ENCODE measurements at places on chromosomes 5 and 9.

DNA sequence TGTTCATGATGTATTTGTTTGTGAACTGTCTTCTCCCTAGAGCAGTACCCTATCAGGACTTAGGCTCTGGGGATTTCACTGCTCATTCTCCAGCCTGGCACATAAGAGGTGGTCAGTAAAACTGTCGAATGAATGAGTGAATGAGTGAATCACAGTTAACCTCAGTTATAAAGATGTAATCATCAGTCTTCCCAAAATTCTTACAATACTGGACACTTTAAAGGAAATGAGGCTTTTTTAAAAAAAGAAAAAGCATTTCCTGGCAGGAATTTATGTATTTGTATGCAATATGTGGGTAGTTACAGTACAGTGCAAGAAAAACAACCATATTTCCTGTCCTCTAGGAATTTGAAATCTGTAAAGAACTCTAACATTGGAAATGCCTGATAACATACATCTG lies 59.6 kb downstream of the RAI14 start:
- no peak for DNase-seq

DNA sequence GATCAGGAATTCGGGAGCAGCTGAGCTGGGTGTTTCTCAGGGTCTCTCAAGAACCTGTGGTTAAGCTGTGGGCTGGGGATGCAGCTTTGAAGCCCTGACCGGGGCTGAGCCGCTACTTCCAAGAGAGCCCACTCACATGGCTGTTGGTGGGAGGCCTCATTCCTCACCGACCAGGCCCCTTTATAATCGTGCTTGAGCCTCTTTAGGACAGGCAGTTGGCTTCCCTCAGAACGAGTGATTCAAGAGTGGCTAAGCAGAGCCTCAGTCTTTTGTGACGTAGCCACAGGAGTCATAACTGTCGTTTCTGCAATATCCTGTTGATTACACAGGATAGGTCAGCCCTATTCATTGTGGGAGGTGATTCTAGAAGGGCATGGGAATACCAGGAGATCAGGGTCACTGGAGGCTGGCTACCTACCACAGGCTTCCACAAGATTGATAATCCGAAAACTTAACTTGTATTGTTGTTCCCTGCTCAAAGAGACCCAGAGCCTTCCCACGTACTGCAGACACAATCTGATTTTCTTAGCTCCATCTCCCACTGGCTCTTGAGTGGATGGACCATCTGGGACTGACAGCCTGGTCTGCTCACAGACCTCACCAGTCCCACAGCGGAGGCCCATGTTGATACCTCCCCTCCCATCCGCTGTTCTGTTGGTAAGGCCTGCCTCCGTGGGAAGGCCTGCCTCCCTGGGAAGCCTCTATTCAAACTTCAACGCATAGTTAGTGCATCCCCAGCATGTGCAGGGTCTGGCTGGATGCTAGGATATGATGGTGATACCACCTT lies 3.0 kb upstream of the ERGIC1 start:
- DNase-seq: no peak

DNA sequence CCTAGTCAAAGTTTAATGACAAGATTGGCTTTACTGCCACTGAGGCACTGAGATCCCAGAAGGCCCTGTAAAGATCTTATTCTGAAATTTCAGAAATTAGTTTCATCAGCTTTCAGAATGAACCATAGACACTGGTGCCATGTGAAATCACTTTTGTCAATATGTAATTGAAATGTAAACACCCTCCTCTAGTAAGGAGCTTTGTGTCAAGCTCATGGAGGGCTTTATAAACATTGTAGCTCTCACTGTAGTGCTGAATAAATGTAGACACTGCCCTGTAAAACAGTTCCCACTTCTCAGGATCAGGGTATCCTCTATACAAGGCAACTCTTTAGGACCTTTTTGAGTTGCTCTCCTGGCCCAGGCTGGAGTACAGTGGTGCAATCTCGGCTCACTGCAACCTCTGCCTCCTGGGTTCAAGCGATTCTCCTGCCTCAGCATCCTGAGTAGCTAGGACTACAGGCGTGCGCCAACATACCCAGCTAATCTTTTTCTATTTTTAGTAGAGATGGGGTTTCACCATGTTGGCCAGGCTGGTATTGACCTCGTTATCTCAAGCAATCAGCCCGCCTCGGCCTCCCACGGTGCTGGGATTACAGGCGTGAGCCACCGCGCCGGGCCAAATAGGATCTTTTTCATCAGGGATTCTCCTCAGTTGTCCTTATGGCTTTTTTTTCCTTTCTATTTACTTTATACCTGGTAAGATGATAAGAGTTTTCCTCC lies 1823.9 kb upstream of the CDH9 start:
- DNase-seq: no peak

DNA sequence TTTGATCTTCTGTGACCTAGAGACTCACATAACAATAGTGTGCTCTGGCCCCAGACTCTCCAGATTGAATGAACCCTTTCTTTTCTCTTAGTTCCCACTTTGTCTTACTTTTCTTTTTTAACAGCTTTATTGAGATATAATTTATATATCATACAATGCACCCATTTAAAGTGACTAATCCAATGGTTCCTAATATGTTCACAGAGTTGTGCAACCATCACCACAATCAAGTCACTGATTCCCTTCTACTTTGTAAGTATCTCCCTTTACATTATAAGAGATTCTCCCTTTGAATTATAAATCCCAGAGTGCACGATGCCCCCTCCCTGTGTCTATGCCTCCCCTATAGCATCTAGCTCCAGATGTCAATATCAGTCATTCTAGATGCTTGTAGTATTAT lies 172.4 kb downstream of the HINT1 start:
- DNase-seq: no peak

- no peak for DNase-seq
Observed at GRCh38 chr5:160555971-160556631, 134.4 kb downstream of the PTTG1 start.

DNA sequence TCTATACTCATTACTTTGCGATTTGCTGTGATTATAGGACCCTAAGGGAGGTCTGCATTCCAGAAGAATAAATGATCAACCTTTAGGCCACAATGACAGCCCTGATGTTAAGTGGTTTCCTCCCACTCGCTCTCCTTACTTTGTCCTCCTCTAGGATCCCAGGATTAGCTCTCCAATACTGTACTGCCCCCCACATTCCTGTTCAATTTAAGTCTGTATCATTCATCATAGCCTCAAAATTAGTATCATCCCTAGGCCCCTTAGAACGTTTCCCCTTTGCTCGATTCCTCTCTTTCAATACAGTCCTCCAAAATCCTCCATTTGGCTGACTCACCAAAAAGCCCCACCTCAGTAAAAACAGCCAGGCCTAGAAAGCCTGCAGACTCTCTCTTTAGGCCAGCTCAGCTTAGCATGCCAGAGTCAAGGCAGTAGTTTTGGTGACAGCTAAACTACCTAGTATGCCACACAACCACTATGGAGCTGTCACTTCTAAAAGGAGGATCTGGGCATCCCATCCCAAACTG lies 24.4 kb downstream of the RNF145 start:
- DNase-seq: no peak

GRCh38 chr9:748861-749497 lies 92.5 kb upstream of the DMRT1 start:
- no peak for DNase-seq

- no peak for DNase-seq
Observed at GRCh38 chr5:84274585-84275468, 109.9 kb downstream of the EDIL3 start.

GRCh38 chr9:89219637-89220036 lies 41.0 kb upstream of the SHC3 start:
- DNase-seq: no peak

DNA sequence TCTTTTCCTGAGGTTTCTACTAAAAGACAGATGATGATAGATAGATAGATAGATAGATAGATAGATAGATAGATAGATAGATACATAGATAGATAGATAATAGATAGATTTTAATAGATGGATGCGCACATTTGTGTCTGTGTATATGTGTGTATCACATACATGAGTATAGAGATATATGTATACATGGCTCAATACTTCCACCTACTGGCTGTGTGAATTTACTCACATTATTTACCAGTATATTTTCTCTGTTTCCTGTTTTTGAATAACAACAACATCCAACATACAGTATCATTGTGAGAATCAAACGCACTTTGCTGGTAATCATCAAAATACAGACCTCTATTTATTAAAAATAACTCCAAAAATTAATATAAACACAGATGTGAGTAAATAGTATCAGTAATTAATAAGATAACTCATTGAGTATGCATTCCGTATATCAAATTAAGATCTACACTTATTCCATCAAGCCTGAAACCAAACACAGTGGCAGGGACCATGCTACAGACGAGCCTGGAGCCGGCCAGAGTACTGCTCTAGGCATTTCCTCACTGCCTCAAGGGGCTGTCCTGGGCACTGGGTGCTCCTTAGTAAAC lies 338.0 kb downstream of the SEMA5A start:
- DNase-seq: no peak

DNA sequence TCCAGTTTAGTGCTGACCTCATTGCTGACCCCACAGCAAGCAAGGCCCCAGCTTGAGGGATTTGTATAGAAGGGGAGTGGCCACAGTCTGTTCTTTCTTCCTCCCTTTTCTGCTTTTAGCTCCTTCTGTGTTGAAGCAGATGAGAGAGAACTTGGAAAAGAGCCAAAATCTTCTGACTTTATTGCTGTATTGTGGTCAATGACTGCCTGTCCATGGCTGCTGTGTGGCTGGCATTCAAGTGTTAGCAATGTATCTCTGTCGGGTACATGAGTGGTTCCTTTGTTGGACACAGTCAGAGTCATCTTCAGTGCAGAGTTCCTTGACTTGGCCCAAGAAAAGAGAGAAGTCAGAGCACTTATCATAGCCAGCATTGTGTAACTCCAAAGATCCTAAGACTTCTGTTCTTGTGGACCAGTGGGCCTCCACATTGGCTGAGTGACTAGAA lies 154.1 kb downstream of the LRRC70 start:
- DNase-seq: no peak

GRCh38 chr5:84362061-84362720 lies 22.5 kb downstream of the EDIL3 start:
- no peak for DNase-seq

DNA sequence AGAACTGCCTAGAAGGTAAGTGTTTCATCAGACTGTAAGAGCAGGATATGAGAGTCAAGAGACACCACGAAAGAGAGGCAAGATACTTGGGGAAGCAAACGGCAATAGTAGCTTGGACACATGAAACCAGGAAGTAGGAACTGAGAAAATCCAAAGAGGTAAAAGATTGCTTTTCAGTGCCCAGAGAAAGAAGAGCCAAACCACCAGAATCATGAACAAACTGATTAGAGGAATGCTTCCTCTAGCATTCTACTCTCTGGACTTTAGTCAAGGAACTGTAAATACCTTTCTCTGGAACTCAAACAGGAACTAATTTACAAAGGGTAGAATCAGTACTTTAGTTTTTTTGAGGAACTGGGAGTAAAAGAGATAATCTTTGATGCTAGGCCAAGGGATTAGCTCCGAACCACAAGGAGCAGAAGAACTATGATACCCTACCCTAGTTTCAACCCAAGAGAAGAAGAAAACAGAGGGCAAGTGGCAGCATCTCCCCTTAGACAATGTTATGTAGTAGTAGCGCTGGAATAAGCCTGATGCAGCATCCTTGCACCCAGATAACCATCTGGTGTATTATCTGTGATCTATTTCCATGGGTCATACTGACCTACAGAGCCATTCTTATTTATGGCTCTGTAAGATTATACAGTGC lies 41.3 kb downstream of the EFCAB9 start:
- no peak for DNase-seq

DNA sequence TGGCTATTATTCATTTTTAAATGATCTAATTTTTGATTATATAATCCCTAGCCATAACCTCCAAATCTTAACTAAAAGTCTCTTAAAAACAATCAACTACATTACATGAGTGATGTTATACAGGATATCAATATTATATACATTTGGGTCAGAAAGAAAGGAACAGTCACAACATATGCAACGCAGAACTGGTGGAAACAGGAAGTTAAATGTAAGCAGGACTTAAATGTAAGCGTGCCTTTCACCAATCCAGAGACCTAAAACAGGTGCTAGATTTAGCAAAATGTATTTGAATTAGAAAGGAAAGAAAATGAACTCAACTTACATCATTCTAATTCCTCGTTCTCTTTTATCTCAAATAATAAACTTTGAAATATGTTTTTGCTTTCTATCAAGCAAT lies 738.5 kb downstream of the PTPRD start:
- no peak for DNase-seq

GRCh38 chr5:61256474-61256873 lies 75.6 kb upstream of the ZSWIM6 start:
- DNase-seq: no peak

DNA sequence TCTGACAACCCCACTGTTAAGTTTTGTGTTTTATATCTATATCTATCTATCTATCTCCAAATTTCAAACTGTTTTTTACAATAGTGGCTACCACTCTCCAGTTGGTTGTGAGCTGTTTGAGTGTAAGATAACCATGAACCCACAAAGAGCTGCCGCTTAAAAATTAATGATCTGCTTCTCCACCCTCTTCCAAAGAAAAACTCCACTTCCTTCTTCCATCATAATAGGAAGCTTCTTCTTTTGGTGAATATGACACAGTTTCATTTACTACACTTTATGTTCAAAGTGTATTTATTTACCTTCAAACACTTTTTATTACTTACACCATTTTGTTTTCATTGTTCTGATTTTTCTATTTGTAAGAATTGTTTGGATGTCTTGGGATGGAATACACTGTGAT lies 37.9 kb downstream of the SPZ1 start:
- no peak for DNase-seq

- no peak for DNase-seq
Observed at GRCh38 chr5:34685485-34686165, 29.5 kb downstream of the RAI14 start.

DNA sequence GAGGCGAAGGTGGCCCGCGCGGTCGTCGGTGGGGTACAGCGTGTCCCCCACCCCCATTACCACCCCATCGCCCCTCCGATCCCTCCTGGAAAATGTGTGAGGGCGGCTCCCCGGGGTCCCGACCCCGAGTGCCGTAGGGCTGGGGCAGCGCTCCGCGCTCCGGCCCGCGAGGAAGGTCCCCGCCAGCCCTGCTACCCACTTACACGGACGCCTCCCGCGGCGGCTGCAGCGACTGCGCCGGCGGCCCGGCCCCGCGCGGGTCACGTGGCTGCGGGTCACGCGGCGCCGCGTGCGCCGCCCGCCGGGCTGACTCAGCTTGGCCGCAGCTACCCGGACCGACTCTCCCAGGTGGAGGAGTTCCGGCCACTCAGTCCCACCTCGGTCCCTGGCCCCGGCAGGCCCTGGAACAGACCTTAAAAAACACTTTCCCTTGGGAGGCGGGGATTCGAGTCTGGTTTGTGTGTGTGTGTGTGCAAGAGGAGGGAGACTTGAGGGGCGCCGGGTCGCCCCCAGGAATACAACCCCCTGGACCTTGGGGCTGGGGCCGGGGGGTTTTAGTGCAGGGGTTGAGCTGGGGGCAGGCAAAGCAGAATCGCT lies at the start of gene GNPDA1:
TSS of gene GNPDA1 (minus strand) at position 236 of the 597 bp plus-strand sequence. CDS start 992 bp downstream, outside the sequence.
- peak; percentile 49 for DNase-seq
